ENCODE measurements at places on chromosomes 6 and 20.

DNA sequence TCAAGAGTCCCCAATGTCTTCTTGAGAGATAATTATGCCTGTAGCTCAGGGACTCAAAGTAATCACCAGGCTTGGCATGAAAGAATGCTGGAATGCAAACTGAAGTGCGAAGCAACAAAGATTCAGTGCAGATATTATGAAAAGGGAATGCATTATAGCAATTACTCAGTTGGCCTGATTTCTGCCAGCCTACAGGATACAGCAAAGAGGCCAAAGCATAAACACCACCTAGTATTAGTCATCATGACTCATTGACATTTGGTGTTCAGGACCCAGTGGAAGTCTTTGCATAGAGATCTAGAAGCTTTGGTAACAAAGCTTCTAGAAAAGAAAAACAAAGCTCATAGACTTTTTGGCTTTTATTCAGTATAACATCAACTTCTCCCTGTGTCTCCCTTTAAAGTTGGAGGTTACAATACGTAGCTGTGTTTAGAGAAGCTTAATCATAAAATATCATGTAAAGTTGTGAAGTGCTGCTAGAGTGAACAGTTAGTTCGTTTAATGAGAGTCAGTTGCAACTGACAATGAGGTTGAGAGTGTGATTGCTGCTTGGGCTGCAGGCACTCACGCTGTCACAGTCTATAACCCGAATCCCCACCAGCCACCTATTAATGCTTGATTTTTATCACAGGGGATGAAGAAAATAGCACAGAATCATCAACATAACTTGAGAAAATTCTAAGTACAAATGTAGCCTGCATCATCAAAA, 932.7 kb downstream of the TFAP2A start:
- peak; percentile 97 for DNase-seq

GRCh38 chr6:111745186-111745585, 128.1 kb downstream of the FYN start:
- DNase-seq: no peak

DNA sequence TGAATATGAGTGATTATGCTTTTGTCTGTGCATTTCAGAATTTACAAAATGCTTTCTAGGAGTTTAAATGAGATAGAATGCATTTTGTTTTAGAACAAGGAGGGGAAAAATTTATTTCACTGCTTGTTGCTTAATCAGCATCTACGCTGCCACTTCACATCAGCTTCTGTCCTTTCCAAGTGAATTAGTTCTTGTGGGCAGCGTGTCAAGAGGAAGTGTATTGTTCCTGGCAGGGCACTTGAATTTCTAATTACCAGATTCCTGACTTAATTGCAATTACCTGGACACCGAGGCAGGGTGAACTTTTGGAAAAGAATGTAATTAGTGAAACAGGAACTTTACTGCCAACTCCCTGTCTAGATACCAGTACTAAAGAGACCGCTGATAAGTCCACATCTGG, 263.5 kb downstream of the TMEM242 start:
- DNase-seq: no peak

DNA sequence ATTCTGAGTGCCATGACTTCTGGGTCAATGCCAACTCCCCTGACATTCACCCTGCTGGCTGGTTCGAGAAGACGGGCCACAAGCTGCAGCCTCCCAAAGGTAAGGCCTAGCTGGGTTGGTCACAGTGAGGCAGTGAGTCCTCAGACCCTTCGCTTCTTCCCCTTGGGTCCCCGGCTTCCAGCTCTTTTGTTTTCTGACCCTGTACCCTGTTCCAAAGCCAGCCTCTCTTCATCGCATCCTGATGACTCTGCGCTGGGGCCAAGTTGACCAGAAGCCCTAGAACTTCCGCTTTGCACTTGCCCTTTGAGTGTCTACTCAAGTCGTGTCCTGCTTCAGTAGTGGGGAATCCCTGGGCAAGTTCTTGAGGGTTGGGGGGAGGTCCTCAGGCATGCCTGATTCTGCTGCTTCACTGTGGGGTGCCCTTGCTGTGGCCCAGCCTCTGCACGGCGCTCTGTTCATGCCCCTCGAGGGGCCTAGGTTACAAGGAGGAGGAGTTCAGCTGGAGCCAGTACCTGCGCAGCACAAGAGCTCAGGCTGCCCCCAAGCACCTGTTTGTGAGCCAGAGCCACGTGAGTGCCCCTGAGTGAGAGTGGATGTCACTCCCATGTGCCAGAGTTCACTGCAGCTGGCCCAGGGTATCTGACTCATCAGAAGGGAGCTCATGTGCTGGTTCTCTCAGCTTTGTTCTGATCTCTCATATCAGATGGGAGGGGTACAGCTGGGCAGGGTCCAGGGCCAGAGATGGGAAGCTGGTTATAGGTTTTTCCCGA, 23.0 kb downstream of the L3MBTL1 start:
- DNase-seq: no peak

- DNase-seq: no peak
Observed at GRCh38 chr20:1473246-1474220, 6.9 kb upstream of the NSFL1C start.

DNA sequence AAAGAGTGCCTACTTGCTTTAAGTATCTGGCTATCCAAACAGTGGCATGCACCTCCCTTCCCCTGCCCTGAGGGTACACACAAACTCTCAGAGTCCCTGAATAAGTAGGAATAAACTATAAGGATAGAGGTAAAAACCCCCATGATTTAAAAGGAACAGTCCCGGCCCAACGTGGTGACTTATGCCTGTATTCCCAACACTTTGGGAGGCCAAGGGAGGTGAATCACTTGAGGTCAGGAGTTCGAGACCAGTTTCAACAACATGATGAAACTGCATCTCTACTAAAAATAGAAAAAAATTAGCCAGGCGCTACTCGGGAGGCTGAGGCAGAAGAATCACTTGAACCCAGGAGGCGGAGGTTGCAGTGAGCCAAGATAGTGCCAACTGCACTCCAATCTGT, 22.2 kb downstream of the SAMHD1 start:
- peak; percentile 67 for DNase-seq

DNA sequence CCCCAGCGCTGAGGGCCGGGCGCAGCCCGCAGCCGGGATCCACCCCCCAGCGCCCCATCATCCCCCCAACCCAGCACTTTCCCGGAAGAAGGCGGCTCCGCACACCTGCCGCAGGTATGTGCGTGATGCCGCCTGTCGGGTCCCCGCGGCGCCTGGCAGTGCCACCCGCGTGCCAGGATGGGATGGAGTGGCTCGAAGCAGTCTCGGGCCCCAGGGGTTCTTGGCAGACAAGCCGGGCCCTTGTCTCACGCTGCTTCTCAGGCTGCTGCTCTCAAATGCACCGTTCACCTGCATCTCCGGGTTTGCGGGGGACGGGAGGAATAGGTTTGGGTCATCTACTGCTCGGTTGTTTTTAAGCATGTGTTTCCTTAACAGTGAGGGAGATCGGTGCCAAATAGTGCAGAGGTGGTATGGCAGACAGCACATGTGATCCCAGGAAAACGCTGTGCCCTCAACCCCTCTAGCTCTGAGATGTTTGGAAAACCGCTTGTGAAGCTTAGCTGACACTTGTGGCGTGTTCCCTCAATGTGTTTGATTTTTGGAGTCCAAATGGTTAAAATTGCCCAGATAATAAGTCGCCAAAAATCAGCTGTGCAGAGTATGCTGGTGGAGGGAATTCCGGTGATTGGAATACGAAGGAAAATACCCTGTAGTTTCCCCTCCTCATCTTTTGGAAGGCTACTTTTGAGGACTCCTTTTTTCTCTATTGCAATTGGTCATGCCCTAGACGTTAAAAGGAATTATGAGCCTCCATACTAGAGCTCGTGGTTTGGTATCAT, 926 bp downstream of the MYLIP start:
- peak; percentile 22 for DNase-seq

GRCh38 chr6:46989398-46989797, 52.7 kb downstream of the ADGRF1 start:
- no peak for DNase-seq

- no peak for DNase-seq
Observed at GRCh38 chr6:79801362-79801761, 146.0 kb downstream of the ELOVL4 start.

GRCh38 chr6:156840136-156840535, 63.0 kb downstream of the ARID1B start:
- DNase-seq: no peak

- peak; percentile 65 for DNase-seq
Observed at GRCh38 chr20:8018958-8019245, 659 bp downstream of the TMX4 start.

DNA sequence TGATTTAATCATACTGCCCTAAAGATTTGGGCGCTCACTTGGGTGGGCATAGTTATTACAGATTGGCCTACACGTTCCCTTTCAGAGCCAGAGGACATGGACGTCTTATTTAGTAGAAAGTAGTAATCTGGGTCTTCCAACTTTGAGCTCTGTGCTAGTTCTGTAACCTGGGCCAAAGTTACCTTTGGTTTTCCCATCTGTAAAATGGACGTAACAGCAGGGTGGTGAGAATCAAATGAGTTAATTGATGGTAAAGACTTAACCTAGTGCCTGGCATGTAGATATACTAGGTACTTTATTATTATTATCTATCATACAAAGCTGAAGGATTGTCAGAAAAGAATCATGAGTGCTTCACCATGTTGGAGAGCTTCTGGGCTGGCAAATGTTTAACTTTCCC, 74.8 kb downstream of the CDYL start:
- DNase-seq: no peak

DNA sequence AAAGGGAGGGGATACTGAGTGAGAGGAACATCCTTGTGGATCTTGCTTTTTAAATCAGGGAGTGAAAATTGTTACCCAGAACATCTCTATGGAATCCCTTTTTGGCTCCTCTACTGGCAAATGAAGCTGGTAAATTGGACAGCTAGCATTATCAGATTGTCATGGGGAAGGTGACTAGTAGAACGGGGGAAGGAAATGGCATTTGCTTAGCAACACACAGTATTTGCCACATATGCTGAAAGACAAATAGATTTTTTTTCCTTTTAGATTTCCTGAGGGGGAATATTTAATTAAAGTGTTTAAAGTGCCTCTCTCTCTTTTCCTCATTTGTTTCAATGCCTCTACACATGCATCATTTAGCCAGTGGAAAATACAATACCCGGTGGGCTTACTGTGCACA, 573.5 kb downstream of the BCKDHB start:
- no peak for DNase-seq

DNA sequence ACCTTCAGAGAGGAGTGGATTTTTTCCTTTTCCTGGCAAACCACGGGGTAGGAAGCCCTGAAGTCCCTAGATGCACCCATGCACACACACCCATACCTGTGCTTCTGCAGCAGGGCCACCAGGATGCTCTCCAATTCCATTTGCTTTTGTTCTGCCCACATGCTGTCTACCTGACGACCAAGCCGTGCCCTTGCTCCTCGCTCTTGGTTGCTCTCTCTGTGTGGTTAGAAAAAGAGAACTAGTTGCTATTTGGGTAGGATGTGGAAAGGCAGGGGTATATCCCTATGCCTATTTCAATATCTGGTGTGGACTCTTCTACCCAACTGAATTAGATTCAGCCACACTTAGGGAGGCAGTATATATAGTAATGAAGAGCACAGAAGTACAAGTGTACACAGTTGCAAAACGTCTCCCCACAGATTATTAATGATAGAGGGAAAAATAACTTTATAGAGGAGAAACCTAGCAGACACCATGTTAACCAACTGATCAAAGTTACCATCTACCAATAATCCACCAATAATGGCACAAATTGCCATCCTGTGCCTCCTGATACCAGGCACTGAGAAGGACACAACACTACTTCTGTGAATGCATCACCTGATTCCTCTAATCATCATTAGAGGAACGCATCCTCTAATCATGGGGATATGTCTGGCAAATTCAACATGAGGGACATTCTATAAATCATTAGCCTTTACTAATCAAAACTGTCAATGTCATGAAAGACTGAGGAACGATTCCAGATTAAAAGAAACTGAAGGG, 7.3 kb downstream of the GHRH start:
- DNase-seq: no peak

GRCh38 chr6:98880486-98880885, 46.1 kb downstream of the POU3F2 start:
- DNase-seq: no peak
